ENCODE measurements at places on chromosomes 11 and 22.

DNA sequence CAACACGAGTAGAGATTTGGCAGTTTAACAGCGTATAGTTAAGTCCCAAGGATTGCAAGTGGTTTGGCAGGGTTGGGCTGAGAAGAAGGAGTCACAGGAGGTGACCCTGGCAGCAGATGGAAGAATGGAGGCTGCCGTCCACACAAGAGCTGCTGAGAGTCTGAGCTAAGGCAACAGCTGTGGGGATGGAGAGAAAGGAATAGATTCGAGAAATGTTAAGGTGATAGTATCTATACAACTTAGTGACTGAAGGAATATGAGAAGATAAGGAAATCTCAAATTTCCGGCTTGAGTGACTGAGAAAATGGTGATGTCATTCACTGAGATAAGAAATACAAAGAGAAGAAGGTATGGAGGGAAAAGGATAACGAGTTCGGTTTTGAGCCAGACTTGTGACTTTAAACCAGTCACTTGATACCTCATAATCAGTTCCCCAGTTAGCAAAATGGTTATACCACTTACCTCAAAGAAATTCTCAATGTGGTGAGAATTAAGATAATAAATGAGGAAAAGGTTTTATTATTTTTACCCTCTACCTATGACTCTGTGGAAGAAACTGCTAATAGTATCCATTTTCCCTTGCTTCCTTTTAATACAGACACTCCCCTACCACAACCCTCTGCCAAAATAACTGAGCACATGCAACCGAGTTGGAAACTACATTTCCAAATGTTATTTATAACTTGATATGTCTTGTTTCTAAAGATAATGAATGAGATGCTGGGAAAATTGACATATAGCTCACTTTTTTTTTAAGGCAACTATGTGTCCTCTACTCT lies 30.7 kb downstream of the FAM168A start:
- DNase-seq, result no peak

GRCh38 chr11:78158987-78159652 lies 19.7 kb upstream of the ALG8 start:
- no peak for DNase-seq

- DNase-seq, result peak; percentile 80
Measured at GRCh38 chr22:28105413-28105812, 186.4 kb upstream of the PITPNB start.

- no peak for DNase-seq
Measured at GRCh38 chr22:20551805-20552442, 44.5 kb downstream of the MED15 start.

Measured in hematopoietic multipotent progenitor cell treated with erythropoietin and hydrocortisone succinate and interleukin-3 and kit ligand, for 6 days (in vitro differentiated cells).